ENCODE measurements at places on chromosomes 2 and 18.

DNA sequence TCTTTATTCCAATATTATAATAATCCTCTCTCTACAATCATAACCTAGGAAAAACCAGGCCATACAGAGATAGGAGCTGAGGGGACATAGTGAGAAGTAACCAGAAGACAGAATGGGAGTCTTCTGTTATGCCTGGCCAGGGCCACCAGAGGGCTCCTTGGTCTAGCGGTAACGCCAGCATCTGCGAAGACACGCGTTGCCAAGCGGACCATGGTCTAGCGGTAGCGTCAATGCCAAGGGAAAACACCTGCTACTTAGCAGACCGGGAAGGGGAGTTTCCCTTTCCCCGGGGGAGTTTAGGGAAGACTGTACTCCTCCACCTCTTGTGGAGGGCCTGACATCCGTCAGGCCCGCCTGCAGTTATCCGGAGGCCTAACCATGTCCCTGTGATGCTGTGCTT is 36.6 kb downstream of the ARL6IP6 start:
- no peak for DNase-seq

- DNase-seq: no peak
Measured at GRCh38 chr2:97957432-97958183, 38.1 kb downstream of the TMEM131 start.

- DNase-seq: no peak
Measured at GRCh38 chr2:165720511-165720910, 73.5 kb downstream of the GALNT3 start.

DNA sequence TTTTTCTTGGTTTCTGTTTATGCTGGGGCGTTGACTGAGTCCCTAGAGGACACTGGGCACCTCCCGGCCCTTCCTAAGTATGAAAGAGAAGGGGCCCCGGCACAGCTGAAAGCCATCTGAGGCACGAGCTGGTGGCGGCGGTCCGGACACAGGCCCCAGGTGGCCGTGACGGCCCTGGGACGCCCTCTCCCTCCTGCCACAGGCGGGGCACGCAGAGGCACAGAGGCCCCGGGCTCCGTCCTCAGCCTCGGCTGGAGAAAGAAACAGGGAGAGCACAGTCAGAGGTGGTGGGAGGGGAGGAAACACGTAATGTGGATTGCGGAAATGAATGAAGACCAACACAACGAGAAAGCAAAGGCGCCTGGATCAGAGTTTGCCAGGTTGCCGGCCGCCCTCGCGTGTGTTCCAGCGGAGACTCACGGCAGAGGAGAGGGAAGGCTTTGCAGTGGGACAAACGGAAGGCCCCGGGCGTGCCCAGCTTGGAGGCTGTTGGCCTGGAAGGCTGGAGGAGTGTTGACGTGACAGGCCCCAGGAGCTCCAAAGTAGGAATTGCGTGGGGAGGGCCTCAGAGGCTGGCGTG is 119.1 kb downstream of the PTGR3 start:
- no peak for DNase-seq

DNA sequence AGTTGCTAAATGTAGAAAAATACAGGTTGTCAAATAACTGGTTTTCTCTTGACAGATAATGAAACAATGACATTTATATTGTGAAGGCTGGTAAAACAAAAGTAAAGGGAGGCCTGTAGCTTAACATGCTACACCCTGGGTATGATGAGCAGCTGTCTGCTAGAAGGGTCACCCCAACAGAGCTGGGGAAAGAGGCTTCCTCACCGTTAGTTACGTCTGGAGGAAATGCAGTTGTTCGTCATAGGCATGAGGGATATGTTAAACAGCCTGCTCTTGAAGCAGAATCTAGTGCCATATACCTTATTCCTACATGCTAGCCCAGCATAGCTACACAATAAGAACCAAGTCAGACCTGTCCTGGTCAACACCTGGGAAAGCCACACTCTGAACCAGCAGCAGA is 49.9 kb downstream of the LPIN2 start:
- DNase-seq: no peak

All from cortex of kidney (tissue), 1 donor.